Jurkat, Clone E6-1 (cell line): ENCODE measurements at places on chromosomes 1 and 21.

GRCh38 chr1:3014050-3014440 lies 7.2 kb upstream of the ACTRT2 start:
- no peak for DNase-seq

GRCh38 chr1:82849460-82849859 lies 1048.7 kb downstream of the ADGRL2 start:
- no peak for DNase-seq

- DNase-seq = no peak
Observed at GRCh38 chr21:29857150-29857549, 82.6 kb downstream of the GRIK1 start.

GRCh38 chr1:23394684-23395083 lies 25.0 kb upstream of the ZNF436 start:
- DNase-seq = no peak

- no peak for DNase-seq
Observed at GRCh38 chr1:168719306-168720111, 9.5 kb downstream of the DPT start.

- no peak for DNase-seq
Observed at GRCh38 chr1:163115887-163116286, 46.7 kb downstream of the RGS4 start.
